ENCODE measurements at places on chromosomes 4 and X.

- no peak for DNase-seq
Observed at GRCh38 chr4:125276811-125277210, 37.9 kb upstream of the FAT4 start.

DNA sequence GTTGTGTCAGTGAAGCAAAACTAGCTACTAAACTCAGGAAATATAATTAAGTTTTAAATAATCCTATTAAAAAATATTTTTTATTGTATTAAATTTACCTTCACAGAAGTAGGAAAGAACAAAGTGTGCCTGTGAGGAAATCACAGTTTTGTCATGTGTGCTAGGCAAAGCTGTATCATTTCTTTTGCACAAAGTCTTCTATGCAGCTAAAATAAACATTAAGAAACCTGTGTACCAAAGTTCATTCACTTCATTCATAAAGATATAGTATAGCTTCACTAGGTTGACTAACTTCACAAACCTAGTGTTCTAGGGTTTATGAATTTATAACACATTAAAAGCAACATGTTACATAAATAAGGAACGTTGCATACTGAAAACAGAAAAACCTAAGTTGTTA, 131.0 kb downstream of the PDS5A start:
- DNase-seq, result no peak

GRCh38 chrX:28552322-28552721, 34.9 kb upstream of the IL1RAPL1 start:
- no peak for DNase-seq

- DNase-seq, result no peak
Observed at GRCh38 chr4:76504613-76505465, 69.8 kb downstream of the SHROOM3 start.

- no peak for DNase-seq
Observed at GRCh38 chr4:101328063-101328602, 19.2 kb downstream of the PPP3CA start.

DNA sequence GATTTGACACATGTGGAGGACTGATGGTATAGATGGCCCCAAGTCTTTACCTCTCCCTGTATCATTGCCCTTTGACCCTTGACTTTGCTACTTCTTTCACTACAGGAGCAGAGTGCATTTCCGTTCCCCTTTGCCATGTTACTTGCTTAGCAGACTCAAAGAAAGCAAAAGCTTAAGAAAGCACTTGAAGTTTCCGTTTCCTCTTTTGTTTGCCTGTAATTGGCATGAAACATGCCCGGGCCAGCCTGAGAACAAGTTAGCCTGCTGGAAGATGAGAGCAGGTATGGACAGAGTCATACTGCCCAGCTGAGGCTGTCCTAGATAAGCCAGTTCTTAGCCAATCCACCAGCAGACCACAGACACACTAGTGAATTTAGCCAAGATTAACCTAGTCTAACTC, 206.0 kb downstream of the BCOR start:
- DNase-seq, result no peak
